ENCODE measurements at places on chromosomes 3 and 15.

DNA sequence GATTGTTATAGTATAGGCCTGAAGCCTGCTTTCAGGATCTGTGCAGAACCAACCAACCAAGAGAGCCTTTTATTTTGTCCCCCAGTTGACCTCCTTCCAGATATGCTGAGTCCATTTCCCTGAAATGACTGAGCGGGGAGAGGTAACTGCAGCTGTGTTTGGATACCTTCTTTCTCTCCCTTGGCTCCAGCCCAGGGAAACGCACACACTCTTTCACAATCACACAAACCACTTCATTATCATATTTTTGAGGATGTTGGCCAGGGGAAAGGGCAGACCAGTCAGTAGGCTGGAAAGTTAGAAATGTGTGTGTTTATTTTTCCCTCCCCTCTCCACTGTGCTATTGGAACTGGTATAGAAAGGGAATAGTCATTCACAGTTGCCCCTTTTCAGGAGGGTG, 417.7 kb upstream of the TBL1XR1 start:
- DNase-seq: peak; percentile 93

- DNase-seq: no peak
Observed at GRCh38 chr3:47520756-47521155, 7.2 kb upstream of the ELP6 start.

- no peak for DNase-seq
Observed at GRCh38 chr3:161927131-161927530, 430.5 kb downstream of the OTOL1 start.

DNA sequence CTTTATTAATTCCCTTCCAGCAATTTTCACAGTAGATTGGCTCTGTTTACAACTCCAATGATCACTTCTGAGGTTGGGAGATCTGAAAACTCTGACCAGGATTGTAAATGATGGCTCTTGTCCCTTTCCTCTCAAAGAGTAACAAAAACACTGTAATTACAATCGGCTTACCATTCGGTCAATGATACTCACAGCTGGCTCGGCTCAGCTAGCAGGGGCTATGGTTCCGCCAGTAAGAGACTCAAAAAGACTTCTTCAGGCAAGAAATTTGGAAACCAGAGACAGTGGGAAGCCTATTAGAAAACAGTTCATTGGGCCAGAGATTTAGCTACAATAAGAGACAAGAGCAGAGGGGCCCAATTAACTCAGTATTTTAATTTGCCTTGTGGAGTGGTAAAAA, 96.6 kb downstream of the LRRC3B start:
- DNase-seq: no peak

- no peak for DNase-seq
Observed at GRCh38 chr15:61141497-61142125, 87.5 kb downstream of the RORA start.
